Epithelial cell of umbilical artery (primary cell): ENCODE measurements at places on chromosomes 3 and 15. TPM values are rescaled to one million over a fixed set of nuclear protein-coding genes. Genes with fewer than 3 reads are reported as not detected.

Gene TMC3
- total RNA-seq: not detected in 2 replicates

Gene VIPR1
- 0.32 and 0.46 TPM in 2 replicates for total RNA-seq

Gene PPM1L
- 0.61 and 0.97 TPM in 2 replicates for total RNA-seq

Gene RGMA
- total RNA-seq: not detected in 2 replicates

Gene IMPG2
- total RNA-seq: 0.32 and 0.61 TPM in 2 replicates
